ENCODE measurements at places on chromosomes 7 and 10.

DNA sequence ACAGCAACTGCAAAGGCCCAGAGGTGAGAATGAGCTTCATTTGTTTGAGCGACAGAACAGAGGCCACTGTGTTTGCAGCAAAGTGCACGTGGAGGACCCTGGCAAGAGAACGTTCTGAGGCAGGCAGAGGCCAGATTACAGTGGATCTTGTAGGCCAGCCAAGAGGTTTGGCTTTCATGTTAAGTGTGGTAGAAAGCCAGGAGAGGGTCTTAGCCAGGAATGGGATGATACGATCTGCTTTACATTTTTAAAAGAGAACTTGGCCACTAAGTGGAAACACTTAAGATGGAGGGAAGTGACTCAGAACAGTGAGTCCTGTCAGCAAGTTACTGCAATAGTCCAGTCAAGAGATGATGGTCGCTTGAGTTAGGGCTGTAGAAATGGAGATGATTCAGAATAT, 4.6 kb downstream of the CCDC136 start:
- no peak for DNase-seq

GRCh38 chr10:43136995-43137716, 1.1 kb upstream of the CSGALNACT2 start:
- DNase-seq, result no peak

DNA sequence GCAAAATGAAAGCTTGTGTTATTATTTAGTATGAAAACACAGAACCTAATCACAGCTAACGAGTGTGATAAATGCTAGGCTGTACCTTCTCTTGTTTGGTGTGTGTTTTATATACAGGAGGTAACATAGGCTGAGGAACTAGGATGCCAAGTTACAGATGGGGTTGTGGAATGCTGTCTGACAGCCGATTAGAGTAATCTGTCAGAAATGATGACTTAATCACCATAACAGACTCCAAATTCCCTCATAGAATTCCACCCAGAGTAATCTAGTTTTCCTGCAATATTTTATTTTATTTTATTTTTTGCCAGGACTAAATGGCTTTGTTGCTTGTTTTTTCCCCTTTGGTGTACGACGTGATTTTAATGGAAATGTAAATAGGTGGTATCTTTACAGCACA, 221.2 kb downstream of the CELF2 start:
- no peak for DNase-seq

DNA sequence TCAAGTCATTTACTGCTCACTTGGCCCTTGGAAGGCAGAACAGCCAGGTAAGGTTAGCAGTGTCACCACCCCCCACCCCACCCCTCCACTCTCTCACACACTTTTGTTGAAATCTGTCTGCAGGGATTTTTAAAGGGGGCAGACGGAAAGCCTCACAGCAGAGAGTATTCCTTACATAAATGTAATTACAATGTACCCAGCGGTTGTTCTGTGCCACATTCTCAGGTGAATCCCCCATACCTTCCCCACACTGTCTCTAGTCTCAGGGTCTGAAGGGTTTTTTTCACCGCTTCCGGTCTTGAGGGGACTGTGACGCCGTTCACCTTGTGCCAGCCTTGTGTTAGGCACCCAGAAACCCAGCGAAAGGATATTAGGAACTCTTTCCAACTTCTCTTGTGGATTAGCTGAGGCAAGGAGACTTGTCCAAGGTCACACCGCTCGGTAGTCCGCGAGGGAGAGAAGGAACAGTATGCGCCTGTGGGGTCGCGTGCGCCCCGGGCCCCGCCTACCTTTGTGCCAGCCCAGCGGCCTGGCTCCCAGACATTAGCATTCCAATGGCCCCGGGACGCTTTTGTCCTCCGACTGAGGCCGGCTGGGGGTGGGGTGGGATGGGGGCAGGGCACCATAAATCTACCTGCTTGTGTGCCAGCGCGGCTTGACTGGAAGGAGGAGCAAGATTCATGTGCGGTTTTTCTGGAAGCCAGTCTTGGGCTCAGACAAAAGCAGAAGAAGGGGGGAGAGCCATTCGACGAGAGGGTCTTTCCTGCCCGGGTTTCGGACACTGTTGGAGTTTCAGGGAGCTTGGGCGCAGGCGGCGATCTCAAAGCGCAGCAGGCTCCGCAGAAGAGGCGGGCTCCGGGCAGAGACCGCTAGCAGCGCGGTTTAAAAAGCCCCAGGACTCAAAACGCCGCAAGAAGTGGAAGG, 4.5 kb downstream of the NEUROG3 start:
- DNase-seq, result no peak

All from ACHN (cell line).